ENCODE measurements at places on chromosomes 6 and 20.

DNA sequence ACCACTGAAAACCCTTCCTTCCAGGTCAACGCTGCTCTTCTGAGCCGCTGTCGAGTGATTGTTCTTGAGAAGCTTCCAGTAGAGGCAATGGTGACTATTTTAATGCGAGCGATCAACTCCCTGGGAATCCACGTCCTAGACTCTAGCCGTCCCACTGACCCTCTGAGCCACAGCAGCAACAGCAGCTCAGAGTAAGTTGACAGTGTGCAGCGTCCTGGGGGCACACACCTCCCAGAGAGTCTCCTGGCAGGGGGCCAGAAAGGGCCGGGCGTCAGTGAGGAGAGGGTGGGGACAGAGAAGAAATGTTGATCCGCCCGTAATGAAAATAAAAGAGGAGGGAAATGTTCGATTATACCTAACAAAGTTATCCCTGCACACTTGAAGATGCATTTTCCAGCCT lies 5.0 kb downstream of the WRNIP1 start:
- no peak for DNase-seq

DNA sequence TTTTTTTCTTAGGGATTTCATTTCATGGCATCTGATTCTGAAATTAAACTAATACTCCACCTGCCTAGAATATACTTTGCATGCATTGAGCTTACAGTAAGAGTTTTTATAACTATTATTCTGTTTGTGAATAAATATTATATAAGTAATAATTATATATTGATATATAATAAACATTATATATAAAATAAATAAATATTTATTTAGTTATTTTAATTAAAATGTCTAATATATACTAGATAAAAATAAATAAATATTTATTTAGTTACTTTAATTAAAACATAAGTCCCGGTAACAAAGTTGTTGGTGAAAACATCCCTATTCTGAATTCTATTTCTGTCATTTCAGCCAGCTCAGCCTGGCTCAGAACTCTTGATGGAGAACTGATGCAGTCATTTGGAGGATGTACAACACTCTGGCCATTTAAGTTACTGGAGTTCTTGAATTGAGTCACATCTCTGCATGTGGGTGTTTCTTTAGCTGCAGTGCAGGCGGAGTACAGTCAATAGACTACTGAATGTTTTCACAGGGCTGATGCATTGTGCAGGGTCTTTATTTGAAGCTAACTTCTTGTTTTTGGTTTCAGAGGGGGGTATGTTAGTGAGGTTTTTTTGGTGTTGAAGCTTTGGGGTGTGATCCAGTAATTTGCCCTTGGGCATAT lies 508.9 kb upstream of the ADGRB3 start:
- DNase-seq: no peak

- no peak for DNase-seq
These were observed 140.2 kb upstream of the MMS22L start for GRCh38 chr6:97423190-97423589.

- DNase-seq: no peak
These were observed 124.8 kb downstream of the PTPRK start for GRCh38 chr6:128395596-128395995.

GRCh38 chr6:40936818-40937251 lies 102.2 kb downstream of the UNC5CL start:
- DNase-seq: peak; percentile 60

- DNase-seq: no peak
These were observed 644.3 kb downstream of the HDGFL1 start for GRCh38 chr6:23213651-23214050.

- peak; percentile 15 for DNase-seq
These were observed 189.6 kb downstream of the ADAT2 start for GRCh38 chr6:143260857-143261256.

GRCh38 chr6:83511901-83512681 lies at the start of gene PRSS35:
Gene PRSS35, plus strand, starts transcription at chr6:83512534. Its CDS starts 10,908 bp downstream, at chr6:83523442.
- no peak for DNase-seq

DNA sequence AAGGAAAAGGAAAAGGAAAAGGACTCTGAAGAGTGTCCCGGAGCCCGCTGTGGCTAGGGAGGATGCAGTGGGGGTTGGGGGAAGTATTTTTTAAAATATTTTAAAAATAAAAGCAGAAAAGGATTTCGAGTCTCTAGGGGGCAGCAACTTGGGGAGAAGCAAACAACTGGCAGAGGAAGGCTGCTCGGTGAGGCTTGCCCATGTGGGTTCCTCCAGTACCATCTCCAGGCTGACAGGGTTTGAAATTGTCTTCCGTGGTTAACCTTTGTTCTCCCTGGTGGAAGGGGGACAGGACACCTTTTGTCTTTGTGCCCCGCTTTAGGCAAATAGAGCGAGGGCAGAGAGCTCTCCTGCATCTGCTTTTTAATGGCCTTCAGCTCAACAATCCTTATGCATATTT lies 60.4 kb upstream of the SNX9 start:
- no peak for DNase-seq

DNA sequence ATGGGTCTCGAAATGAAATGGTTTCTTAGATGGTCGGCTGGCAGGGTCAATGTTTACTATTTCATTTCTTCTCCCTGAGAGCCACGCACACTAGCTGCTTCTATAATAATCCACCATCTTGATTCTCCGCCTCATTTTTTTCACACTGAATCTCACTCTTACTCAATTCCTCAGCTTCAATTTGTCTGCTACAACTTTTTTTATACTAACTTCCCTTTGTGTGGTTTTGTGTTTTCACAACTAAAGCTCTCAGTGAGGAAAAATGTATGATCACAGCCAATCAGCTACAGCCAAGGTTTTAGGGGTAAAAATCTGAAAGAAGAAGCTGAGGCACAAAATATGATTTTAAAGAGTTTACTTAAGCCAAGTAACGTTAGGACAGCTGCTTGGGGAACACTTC lies 1309.4 kb downstream of the EPHA7 start:
- DNase-seq: no peak

GRCh38 chr6:135179372-135179771 lies 1.7 kb upstream of the MYB start:
- DNase-seq: no peak

DNA sequence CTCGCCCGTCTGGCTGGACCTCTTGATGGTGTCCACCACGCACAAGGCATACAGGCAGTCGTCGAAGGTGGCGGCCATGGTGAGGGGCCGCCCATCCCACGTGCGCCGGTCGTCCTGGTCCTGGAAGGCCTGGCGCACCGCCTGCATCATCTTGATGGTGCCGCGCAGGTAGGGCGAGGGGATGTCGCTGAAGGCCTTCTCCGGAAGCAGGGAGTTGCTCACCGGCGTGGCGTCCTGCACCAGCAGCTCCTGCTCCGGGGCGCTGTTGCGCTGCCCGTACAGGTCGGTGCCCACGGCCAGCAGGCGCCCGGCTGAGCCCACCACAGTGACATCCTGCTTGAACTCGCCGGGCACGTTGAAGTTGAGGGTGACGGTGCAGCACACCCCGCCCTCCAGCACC lies 36.5 kb upstream of the TBC1D7 start:
- no peak for DNase-seq

- DNase-seq: no peak
These were observed 18.3 kb downstream of the ACSS2 start for GRCh38 chr20:34894723-34895122.

DNA sequence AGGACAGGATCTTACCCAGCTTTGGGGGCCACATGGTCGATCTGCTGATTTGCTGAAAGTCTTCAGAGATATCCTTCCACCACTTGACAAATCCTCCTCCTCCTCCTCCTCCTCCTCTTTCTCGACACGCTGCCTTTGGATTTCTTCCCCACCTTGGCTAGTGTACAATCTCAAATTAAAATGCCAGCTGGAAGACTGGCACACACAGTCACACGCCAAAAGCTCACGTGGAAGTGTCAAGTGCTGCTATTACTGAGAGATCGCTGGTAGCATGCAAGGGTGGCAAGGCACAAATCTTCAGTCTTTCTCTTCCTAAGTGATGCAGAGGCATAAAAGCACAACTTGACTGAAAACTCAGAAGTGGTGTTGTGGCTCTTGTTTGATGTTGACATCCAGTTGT lies 35.3 kb downstream of the GPR6 start:
- DNase-seq: no peak

GRCh38 chr6:154715446-154715845 lies 17.8 kb upstream of the SCAF8 start:
- DNase-seq: no peak

DNA sequence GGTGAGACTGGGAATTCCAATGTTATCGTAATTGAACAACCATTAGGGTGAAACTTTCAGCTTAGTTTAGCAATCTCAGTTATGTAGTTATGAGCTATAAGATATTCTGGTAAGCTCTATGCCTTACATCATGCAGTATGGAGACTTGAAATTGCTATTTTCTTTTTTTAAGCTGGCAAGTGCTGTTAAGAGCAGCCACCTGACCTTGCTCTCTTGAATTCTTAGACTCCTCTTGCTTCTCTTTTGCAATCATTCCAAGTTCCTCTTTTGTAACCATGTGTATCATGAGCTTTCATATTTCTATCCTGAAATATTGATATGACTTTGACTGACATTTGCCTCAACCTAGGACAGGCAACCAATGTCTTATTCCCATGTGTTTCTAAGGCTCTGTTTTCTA lies 446.3 kb upstream of the SLC35B3 start:
- no peak for DNase-seq

GRCh38 chr6:158868122-158868480 lies 48.9 kb upstream of the EZR start:
- DNase-seq: no peak

DNA sequence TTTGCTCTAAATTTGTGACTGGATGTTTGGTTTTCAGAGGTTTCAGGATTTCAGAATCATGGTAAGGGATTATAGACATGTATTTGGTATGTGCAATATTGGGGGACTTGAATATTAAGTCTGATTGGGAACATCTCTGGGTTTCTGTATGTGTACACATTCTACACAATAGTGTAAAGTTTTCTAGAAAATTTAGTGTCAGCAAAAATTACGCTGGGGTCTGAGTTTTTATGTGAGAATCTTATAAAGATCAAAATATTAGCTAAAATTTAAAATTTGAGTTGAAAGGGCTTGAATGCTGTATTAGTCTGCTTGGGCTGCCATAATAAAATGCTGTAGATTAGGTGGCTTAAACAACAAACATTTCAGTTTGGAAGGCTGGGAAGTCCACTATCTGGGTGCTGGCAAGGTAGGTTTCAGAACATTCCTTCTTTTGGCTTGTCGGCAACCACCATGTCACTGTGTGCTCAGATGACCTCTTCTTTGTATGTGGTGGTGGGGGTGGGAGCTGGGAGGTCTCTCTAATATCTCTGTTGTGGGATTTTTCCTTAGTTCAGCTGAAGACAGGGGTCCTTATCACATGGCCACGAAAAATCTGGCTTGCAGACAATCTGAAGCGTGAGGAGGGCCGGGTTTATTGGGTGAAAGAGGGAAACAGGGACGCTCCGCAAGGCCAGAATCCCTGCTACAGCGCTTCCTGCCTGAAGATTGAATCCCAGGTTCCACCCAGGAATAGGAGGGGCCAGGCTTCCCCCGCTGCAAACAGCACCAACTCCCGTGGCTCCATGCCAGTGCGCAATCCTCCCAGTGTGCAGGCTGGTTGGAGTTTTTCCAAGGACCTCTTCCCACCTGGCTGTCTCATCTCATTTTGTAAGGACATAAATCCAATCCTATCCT lies 299.7 kb downstream of the PLCB1 start:
- no peak for DNase-seq

DNA sequence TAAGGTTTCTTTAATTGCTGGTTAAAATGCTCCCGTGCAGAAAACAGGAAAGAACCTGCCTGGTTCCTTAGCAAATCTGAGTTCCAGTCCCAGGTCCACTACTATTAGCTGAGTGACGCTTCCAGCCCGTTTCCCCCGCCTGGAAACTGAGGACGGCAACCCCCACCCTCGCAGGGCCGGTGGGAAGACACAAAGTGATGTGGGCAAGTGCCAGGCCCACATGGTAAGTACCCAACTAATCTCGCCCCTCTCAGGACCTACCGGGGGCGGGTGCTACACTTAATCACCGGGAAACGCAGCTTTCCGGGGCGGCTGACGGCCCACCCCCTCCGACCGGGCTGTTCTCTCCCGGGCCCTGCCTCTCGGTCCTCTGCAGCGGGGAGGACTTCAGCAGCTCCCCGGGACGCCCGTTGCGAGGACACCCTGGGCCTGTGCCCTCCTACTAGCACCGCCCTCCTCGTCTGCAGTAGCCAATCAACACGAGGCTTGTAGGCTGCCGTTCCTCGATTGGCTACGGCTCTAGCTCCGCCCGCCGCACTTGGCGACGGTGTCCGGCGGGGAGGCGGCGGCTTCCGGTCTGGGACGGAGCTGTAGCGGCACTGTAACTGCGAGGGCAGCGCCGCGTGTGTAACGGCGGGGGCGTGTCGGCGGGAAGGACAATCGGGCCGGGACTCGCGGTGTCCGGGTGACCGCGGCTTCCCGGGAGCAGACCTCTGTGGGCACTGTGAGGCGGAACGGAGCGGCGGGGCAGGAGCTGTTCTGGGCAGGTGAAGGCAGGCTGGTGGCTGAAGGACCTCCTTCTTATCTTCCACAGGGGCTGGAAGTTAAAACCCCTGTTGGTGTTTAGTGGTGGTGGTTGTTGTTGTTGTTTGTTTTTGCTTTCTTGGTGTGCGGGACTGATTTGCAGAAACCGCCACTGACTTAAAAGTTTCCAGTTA lies at the start of gene ZBTB9:
Gene ZBTB9 (plus strand): TSS at position 568 of the 938 bp plus-strand sequence. CDS start 525 bp downstream, outside the sequence.
- DNase-seq: peak; percentile 88

DNA sequence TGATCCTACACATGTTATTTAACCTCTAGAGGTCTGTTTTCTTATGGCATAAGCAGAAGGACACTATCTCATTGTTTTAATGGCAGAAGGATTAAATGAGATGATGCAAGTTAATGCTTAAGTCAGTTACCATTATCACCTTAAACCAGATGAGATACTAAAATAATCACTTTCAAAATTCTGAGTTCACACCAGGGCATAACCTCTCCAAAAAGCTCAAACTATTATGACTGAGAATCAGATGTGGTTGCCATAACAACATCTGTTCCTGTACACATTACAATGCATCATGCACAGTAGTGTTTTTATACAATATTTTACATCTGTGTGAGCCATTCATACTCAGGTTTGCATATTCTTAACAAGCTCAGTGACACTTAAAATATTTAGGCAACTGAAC lies 10.2 kb downstream of the ADNP start:
- DNase-seq: no peak

Measured in AG04450 (cell line).